ENCODE measurements at places on chromosomes 5 and 9.
A peak's percentile ranks its signal among the peaks of the same experiment; 100 is the strongest.

DNA sequence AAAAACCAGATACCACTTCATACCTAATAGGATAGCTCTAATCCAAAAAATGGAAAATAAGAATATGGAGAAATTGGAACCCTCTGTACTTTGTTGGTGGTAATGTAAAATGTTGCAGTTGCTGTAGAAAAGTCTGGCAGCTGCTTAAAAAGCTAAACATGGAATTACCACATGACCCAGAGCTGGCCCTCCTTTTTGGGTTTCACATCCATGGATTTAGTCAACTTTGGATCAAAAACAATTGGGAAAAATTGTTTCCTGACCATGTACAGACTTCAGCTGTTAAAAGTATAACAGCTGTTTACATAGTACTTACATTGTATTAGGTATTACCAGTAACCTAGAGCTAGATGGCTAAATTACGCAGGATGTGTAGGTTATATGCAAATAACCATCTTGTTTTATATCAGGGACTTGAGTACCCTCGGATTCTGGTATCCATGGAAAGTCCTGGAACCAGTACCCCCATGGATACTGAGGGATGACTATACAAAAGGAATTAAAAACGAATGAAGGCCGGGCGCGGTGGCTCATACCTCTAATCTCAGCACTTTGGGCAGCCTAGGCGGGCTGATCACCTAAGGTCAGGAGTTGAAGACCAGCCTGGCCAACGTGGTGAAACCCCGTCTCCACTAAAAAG is 15.8 kb downstream of the DNAJA1 start:
- no peak for ATAC-seq

- ATAC-seq = no peak
Measured at GRCh38 chr5:53087621-53088121, 21.9 kb downstream of the MOCS2 start.

- ATAC-seq = no peak
Measured at GRCh38 chr5:180519098-180519497, 24.9 kb downstream of the CNOT6 start.

GRCh38 chr5:26259081-26259480 is 779.3 kb downstream of the CDH9 start:
- ATAC-seq = no peak

GRCh38 chr9:123997665-123998277 is 13.8 kb upstream of the LHX2 start:
- peak; percentile 62 for ATAC-seq

- ATAC-seq = no peak
Measured at GRCh38 chr5:135452321-135453030, at the start of gene TIFAB. TIFAB (minus strand) TSS chr5:135452351; CDS start chr5:135449939, 2,412 bp downstream.

GRCh38 chr5:147509041-147509709 is 693 bp downstream of the DPYSL3 start:
- ATAC-seq = peak; percentile 63

All from SK-N-SH treated with all-trans-retinoic acid at 6 μM for 48 hours (cell line).